CD4-positive, alpha-beta T cell treated with Interferon gamma for 1 hour (primary cell): ENCODE measurements at places on chromosomes 6 and 20.
A peak's percentile ranks its signal among the peaks of the same experiment; 100 is the strongest.

- DNase-seq, result peak; percentile 54
Measured at GRCh38 chr20:50048420-50049166, 64.4 kb downstream of the UBE2V1 start.

- no peak for DNase-seq
Measured at GRCh38 chr6:128882560-128882959, 378 bp upstream of the LAMA2 start.

DNA sequence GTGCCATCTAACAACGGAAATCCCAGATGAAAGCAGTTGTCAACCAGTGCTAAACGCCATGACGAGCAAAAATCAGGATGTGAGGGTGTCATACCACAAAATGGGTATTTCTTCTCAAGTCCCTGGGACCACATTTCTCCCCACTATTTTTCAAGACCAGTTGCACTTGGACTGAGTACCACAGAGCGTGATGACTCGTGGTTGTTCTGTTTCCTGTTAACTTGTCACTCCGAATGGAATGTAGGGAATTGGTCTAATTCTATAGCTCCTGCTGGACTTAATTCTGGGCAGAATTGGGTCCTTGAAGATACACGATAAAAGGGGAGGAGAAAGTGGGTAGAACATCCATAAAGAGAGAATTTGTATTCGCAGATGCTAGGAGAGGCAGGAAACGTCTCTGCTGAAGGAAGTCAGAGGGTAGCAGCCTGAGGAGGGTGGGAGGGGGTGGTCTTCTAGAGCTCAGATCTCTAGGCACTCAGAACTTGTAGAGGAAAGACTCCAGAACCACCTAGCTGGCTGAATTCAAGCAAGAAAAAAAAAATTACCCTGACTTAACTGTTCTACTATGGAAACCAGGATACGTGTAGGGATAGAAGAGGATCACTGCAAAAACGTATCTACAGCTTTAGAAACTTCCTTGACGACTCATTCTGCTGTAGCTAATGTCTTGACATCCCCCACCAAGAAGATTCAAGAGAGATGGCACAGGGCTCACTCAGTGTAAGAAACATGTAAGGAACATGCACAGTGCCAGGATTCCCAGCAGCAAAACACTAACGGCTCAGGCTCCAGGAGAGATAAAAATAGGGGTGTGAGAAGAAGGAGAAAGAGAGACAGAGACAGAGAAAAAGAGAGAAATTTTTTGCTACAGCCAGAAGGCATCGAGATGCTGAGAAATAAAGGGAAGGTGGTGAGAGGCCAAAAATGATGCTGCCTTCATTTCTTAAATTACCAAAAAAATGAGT lies 494.7 kb downstream of the CD83 start:
- no peak for DNase-seq

GRCh38 chr6:102641426-102641825 lies 1247.9 kb downstream of the GRIK2 start:
- DNase-seq, result no peak

DNA sequence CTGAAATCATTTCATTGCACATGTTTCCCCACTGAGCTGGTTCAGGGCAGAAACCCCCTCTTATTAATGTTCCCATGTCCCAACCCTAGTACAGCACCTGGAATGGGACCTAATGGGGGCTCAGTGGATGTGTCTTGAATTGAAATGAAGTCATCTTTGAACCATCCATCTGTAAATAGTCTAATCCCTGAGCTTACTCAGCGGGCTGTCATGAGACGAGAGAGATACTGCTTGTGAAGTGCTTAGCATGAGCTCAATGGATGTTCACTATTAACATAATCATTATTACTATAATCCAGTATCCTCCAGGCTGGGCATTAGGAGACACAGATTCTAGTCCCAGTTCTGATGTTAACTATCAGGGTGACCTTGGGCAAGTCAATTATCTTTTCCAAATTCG lies 106.6 kb upstream of the LRFN2 start:
- DNase-seq, result no peak

- no peak for DNase-seq
Measured at GRCh38 chr6:74510878-74511277, 695.0 kb downstream of the COL12A1 start.

DNA sequence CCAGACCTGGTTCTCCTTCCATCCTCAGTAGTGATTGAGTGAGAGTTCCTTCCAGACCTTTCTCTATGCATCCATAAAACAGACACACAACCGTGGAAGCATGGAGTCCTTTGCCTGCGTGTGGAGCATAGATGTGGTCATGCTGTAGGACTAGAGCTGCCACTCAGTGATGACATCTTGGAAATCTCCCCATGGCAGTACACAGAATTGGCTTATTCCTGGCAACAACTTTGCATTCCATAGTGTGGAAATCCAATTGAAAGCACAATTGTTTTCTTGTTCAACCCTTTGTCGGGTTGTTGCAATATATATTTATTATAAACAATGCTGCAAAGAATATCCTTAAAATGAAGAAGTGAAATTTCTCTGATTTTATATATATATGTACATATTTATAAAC lies 547.8 kb downstream of the CDH26 start:
- DNase-seq, result no peak

GRCh38 chr6:157442291-157442690 lies 61.3 kb downstream of the ZDHHC14 start:
- DNase-seq, result no peak

- DNase-seq, result no peak
Measured at GRCh38 chr6:138371720-138372119, 6.0 kb upstream of the SMIM28 start.

DNA sequence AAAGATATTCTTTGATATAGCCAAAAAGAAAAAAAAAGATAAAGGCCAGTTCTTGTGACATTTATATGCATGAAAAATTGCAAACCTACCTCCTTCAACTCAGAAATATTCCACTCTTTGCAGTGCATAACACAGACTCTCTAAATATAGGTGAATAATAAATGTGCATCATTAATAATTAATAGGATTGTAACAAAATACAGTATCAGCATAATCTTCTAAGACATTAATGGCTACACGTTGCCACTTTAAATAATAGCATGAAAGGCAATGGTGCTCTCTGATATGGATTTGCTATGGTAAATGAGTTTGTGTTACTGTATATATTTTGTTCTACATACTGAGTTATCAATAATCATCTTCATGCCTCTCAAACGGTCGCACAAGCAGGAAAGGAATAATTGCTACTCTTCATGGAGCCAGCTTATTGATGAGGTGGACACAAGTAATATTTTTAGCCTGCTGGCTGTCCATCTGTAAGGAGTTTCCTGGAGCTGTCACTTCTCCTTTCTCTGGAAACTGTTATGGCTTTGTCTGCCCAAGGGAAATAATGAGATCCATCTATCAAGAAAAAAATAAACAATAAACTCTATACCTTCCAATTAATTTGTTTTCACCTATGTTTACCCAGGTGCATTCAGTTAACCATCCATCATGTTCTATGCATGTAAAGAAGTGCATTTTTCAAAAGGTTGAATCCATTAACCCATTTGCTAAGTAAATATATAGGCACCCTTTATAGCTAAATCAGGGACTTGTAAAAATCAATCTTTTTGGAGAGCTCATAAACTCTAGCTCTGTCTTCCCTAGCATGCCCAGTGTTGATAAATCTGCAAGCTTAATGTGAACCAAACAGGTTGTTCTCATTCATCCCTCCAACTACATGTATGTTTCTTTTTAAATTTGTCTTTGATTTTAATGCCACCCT lies 253.0 kb downstream of the NKAIN2 start:
- DNase-seq, result no peak

DNA sequence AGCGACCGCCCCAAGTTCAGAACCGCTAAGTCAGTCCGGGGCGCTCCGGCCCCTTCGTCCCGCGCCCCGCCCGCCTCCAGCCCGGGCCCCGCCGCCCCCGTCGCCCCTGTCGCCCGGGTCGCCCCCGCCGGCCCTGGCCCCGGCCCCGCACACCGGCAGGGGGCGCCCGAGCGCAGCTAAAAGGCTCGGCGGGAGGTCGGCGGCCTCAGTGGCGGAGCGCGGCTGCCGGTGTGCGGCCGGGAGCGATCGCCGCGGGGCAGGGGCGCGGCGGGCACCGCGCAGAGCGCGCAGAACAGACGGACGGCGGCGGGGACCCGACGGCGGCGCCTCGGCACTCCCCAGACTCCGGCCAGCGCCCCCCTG lies at the start of gene FNDC1:
TSS of gene FNDC1 (plus strand) at position 208 of the 363 bp plus-strand sequence. CDS start 197 bp downstream, outside the sequence.
- no peak for DNase-seq

DNA sequence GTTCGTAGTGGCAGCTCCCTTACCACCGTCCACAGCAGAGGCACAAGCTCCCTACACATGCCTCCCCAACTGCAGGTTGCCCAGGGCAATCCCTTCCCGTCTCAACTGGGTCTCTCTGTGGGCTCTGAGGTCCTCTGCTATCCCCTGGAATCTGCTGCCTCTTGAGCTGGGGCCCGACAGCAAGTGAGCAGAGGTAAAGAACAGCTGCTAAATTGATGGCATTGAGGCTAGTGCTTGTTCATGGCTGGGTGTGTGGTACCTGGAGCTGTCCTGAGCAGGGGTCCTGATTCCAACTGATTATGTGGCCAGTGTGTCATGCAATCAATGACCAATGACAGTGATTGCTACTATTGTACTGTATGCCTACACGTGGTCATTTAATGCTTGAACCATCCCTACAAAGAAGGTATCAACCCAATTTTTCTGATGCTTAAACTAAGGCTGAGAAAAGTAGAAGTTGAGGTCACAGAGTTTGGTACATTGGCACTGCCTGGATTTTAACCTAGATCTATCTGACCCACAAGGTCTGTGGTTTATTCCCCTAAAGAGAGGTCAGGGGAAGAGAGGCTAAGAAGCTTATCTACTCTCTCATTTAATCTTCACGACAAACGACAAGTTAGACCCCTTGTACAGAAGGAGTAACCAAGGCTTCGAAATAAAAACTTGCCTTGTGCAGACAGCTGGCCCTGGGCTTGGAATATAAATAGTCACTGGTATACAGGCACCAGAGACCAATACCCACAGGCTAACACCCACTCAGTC lies 41.1 kb downstream of the HNF4A start:
- DNase-seq, result no peak

DNA sequence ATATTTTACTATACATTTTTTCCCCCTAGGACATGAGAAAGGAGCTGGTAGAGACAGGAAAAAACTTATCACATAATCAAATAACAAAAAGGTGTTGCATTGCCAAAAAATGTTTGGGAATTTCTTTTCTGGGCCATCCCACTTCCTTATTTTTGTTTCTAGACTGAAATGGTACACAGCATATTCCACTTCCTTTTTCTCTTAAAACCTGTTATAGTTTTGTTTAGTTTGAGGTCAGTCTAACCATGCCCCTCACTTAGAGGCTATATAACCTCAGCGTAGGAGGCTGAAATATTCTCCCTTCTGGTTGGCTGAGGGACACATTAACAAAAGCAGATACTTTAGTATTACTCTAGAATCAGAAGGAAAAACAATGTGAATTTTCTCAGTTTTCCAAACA lies 323.9 kb downstream of the GJA1 start:
- no peak for DNase-seq

- DNase-seq, result no peak
Measured at GRCh38 chr6:169986848-169987498, 235.6 kb downstream of the ERMARD start.

GRCh38 chr6:146316175-146316495 lies 227.5 kb upstream of the RAB32 start:
- DNase-seq, result no peak

GRCh38 chr6:84910906-84911607 lies 146.7 kb upstream of the TBX18 start:
- no peak for DNase-seq

GRCh38 chr6:14950103-14950969 lies 295.5 kb upstream of the JARID2 start:
- DNase-seq, result no peak

GRCh38 chr6:3053231-3053508 lies 15.1 kb upstream of the RIPK1 start:
- no peak for DNase-seq

- DNase-seq, result no peak
Measured at GRCh38 chr6:75494290-75494689, 690 bp upstream of the FILIP1 start.

GRCh38 chr6:157089851-157090250 lies 233.5 kb downstream of the TMEM242 start:
- no peak for DNase-seq

DNA sequence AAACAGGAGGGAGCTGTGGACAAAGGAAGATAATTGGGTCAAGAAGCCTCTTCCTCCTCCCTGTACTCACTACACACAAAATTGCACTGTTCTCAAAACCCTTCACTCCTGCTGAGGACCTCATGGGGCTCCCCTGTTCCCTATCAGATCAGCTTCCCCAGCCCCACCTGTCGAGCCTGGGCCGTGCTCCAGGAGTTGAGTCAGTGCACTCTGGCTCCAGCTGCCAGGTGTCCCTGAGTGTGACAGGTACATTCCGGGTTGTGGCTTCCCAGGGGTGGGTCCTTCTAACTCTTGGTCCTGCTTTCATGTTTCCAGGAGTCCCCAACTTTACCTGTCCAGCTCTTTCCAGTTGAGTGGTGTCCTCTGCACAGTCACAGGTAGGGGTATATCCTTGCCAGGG lies 8.4 kb downstream of the RAB5IF start:
- DNase-seq, result no peak

DNA sequence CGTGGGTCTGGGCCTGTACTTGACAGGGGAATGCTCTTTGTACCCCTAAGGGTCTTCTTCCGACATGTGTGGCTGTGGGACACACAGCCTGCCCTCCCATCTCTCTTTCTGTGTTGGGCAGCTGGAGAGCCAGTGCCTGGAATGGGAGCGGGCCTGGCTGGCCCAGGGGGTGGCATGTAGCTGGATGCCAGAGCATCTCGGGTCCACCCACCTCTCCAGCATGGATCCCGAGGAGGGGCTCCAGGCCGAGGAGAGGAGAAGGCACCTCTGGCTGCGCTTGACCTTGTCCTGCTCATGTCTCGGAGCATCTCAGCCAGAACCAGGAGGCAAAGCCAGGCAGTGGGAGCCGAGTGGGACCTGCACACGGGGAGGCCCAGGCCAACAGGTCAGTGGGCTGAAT lies 16.0 kb downstream of the CDH4 start:
- no peak for DNase-seq

GRCh38 chr6:121297694-121298093 lies 36.6 kb downstream of the TBC1D32 start:
- no peak for DNase-seq

DNA sequence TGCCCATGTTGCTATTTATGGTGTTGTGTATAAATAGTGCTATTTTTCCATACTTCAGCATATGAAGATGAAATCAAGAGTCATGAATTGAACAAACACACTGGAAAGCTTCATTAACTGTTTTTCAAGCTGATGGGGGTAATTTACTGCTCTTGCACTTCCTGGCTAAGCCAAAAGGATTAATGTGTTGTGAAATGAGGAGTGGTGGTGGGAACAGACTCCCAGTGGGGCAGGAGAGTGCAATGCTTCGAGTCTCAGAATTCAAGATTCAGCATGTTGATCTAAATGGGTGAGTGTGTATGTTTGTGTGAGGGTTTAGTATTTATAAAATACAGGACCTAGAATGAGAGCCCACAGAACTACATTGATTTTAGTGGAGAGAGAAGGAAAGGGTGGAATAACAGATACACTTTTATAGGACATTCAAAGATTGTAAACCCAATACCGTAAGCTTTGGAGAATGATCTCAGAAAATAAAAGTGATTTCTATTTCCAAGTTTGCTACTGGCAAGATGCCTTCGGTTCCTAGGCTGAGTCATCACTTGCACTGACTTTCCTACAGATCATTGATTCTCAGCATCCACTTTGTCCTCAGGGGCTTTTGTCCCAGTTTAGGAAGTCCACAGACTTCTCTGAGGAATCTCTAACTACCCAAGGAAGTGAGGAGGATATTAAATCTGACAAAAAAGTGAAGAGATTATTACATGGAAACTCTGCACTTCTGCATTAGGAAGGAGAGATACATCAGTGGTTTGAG lies 303.6 kb downstream of the TRDN start:
- DNase-seq, result no peak

- DNase-seq, result no peak
Measured at GRCh38 chr6:119791736-119792135, 442.2 kb upstream of the MAN1A1 start.

GRCh38 chr6:149129371-149130077 lies 188.0 kb upstream of the TAB2 start:
- DNase-seq, result peak; percentile 24
